Activated naive CD8-positive, alpha-beta T cell treated with anti-CD3 and anti-CD28 coated beads for 36 hours (primary cell): ENCODE measurements at places on chromosomes 5 and 9. TPM values are rescaled to one million over a fixed set of nuclear protein-coding genes. Genes with fewer than 3 reads are reported as not detected.

The NUDT12 gene
- 5.3 TPM for total RNA-seq

GRCh38 chr5:72938206-72938605 is 17.6 kb upstream of the FCHO2 start:
- no peak for DNase-seq

The NR4A3 gene
- total RNA-seq: 36.9 TPM

DNA sequence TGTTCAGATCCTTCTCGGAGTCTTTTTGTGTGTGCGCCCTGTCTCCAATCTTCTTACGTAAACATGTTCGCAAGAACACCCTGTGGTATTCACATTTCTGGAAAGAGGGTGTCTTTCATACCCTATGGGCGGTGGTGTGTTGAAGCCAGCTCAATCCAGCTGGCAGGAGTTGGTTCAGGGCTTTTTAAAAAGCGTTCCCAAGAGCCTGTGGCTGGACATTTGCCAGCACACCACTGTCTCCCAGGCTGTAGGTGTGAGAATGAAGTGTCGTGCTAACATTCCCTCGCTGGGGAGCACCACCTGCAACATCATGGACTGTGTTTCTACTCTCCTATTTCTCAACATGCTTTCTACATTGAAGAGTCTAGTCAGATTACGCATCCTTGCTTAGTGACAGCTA is 51.7 kb downstream of the S1PR3 start:
- DNase-seq: no peak

GRCh38 chr5:61081741-61082140 is 80.5 kb downstream of the SMIM15 start:
- no peak for DNase-seq

GRCh38 chr5:29276371-29276770 is 1917.1 kb upstream of the CDH6 start:
- DNase-seq: no peak

DNA sequence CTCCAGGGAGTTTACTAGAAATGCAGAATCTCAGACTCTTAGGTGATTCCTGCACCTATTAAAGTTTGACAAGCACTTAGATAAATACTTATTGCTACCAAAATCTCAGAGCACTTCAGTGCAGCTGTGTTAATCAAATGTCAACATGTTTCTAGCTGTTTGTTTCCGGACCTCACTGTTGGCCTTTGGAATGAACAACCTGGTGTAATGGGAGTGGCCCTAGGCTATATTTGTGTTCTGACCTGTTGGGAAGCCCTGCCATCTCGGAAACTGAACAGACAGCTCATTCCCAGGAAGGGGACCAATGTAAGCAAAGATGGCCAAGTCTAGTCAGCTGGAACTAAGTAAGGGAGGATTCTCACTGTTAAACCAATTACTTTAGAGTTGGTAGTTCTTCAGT is 145.0 kb upstream of the SLC28A3 start:
- no peak for DNase-seq

DNA sequence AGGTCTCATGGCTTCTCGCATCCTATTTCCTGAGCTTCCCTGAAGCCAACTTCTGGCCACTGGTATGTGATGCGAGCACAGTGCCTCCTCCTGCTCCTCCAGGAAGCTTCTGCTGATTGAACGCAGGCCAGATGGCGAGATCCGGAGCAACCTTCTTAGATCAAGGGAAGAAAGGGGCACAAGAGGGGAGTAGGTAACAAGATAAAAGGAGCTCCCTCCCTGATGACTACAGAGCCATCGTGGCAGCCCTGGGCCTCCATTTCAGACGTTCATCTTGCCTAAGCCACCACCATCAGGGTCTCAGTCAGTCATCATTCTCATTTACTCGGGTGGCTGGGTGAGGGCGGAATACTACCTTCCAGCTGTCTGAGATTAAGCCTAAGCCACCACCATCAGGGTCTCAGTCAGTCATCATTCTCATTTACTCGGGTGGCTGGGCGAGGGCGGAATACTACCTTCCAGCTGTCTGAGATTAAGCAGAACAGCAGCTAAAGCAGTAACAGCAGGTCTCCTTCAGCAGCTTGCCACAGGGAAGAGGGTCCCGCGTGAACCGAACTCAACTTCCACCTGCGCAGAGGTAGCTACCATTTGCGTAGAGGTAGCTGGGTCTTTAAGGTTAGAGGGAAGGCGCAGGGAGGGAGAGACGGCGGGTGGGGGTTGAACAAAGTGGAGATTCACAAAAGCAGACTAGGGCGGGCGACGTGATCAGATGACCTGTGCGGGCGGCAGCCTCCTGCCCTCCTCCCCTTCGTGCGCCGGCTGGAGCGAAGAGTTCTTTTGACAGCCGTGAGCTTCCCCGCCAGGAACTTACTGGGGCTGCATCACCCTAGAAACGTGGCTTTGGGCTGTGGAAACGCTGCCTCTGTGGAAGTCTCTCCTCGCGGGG is 27.9 kb upstream of the MGAT1 start:
- DNase-seq: no peak

- DNase-seq: no peak
Measured at GRCh38 chr5:138755084-138755748, 2.0 kb downstream of the CTNNA1 start.

The ANKRD18A gene
- 2.6 TPM for total RNA-seq

DNA sequence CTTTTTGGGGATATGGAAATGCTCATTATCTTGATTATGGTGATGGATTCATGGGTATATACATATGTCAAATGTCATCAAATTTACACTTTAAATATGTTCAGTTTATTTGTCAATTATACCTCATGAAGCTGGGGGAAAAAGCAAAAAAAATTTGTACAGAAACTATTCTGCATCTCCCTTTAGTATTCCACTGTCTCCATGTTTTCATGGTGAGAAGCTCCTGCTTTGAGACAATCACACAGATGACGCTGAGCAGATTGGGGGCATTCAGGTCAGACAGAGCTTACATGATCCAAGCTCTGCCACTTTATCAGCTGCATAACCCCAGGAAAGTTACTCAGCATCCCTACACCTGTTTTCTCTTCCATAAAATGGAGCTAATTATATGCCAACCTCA is 101.5 kb downstream of the PLPPR1 start:
- DNase-seq: no peak

The SERINC5 gene
- 22.0 TPM for total RNA-seq

DNA sequence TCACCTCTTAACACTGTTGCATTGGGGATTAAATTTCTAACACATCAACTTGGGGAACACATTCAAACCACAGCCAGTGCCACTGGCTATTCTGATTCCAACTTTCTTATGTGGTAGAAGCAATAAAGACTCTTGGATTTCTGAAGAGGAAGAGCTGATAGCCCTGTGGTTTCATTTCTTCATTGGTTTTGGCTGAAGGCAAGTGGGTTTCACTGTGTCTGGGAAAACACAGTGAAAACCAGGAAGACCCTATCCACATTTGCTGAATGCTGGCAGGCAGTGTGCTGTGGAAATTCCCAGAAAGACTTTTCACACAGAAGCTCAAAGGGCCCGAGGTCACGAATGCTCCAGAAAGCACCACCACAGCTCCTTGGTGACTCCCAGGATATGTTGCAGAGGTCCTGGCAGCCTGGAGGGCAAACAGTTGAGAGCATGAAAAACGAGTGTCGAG is 67.1 kb downstream of the DAPK1 start:
- no peak for DNase-seq

- no peak for DNase-seq
Measured at GRCh38 chr9:20630241-20630943, 8.1 kb upstream of the MLLT3 start.

The OBP2B gene
- total RNA-seq: not detected

GRCh38 chr5:173622183-173623047 is 6.0 kb upstream of the BOD1 start:
- DNase-seq: no peak

The MSANTD3 gene
- 17.6 TPM for total RNA-seq

The RGS7BP gene
- not detected for total RNA-seq

DNA sequence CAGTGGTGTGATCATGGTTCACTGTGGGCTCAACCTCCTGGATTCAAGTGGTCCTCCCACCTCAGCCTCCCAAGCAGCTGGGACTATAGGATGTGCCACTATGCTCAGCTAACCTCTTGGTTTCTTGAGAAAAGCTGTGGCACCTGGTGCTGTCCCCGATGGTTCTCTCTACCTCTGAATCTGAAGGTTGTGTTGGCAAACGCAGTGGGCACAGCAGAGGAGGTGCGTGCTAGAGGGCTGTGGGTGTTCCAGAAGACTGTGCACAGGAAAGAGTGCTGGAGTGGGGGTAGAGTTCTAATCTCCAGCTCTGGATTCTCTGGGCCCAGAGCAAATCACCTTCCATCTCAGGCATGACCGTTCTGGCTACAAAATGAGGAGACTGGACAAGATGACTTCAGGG is 12.5 kb downstream of the RGS3 start:
- DNase-seq: no peak

DNA sequence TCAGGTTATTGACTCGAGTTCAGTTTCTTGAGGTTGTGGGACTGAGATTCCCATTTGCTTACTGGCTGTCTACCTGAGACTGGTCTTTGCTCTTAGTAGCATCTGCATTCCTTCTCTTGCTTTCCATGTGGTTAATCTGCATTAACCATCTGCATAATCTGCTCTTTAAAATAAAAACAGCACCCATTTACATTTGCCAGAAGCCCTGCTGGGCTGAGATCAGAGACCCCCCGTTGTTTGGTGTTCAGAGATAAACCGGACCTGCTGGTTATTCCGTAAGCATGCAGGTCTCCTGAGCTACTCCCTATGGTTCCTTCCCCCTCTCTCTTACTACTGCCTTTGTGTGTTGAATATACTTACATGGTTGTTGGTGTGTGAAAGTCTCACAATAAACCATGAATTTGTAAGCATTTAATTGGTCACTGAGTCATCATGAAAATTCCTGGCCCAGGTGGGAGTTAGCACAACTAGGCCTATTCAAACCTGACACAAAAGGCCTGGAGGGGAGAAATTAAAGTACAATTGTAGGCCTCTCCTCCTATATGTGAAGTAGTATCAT is 396.7 kb downstream of the MRPS30 start:
- no peak for DNase-seq
